AG09309 (cell line): ENCODE measurements at places on chromosomes 1 and 21.

GRCh38 chr1:152165286-152166077 lies 6.5 kb upstream of the RPTN start:
- DNase-seq, result no peak

- no peak for DNase-seq
Measured at GRCh38 chr21:28675331-28676041, 317.2 kb downstream of the LTN1 start.

DNA sequence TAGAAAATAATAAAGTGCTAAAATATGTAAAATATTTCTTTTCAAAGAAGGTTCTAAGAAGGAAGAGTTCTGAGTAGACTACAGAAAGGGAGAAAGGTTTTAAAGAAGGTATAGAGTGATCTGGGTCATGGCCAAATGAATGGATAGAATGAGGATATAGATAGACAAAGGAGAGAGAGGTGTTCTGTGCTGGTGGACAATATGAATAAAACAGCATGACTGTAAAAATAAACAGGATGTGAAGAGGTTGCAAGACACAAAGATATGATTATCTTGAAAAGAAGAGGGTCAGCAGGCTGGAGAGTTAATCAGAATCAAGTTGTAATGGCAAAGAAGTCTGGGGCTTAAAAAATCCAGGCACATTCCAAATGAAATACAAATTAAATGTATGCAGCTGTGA lies 86.7 kb upstream of the GNG4 start:
- no peak for DNase-seq

- no peak for DNase-seq
Measured at GRCh38 chr1:9822897-9823692, 670 bp downstream of the CLSTN1 start.

GRCh38 chr1:4684864-4685522 lies 30.6 kb downstream of the AJAP1 start:
- DNase-seq, result no peak

GRCh38 chr1:22379566-22379965 lies 72.1 kb upstream of the ZBTB40 start:
- peak; percentile 27 for DNase-seq

- DNase-seq, result no peak
Measured at GRCh38 chr21:40271164-40271563, 403.9 kb downstream of the PCP4 start.

GRCh38 chr21:26185021-26185420 lies 14.5 kb upstream of the APP start:
- DNase-seq, result no peak

DNA sequence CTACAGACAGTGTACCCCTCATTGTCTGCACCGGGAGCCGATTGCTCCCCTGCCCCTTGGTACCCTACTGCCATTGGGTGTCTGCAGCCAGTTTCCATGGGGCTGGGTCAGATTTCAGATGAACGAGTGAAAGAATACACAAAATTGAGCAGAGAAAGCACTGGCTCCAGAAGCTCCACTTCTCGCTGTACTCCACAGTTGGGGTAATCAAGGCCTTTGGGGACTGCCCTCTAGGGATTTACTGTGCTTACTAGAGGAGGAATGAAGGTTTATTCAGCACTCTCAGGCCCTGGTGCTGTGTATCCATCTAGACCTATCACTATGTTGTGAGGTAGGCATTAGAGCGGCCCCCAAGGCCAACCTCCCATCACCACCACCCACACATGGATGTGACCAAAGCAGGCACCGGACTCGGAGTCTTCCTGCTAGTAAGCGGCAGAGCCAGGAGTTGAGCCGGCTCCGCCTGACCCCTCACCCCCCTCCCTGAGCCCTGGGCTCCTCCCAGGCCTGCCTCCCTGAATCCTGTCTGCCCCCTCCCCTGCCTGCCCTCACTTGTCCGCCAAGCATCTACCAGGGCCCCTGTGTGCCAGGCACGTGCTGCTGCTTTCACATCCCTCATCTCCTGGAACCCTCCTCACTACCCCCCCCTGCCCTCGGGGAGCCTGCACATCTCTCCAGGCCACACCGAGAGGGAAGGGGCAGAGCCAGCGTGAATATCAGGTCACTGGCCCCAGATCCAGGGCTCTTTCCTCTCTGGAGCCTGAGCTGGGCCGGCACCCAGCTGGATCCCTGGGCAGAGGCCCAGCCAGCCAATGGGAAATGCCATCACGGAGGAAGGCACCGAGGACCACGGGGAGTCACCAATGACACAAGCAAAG lies 23.3 kb downstream of the KCNN3 start:
- DNase-seq, result no peak

DNA sequence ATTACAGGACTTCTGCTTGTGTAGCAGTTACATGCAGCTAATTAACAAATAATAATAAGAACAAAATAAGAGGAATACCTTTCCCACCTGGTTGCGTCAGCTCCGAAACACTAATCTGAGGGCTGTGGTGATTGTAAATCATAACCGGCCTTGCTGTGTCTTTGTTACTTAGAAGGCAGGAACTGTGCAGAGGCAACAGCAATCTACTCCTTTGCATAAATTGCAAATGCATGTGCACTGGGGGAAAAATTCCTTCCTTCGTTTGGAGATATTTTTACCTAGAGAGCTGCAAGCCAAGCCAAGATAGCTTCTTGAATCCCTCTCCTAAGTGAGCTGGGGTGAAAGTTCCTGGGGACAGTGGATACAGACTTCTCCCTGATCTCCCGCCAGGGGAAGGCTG lies 46.0 kb downstream of the NKAIN1 start:
- DNase-seq, result no peak

DNA sequence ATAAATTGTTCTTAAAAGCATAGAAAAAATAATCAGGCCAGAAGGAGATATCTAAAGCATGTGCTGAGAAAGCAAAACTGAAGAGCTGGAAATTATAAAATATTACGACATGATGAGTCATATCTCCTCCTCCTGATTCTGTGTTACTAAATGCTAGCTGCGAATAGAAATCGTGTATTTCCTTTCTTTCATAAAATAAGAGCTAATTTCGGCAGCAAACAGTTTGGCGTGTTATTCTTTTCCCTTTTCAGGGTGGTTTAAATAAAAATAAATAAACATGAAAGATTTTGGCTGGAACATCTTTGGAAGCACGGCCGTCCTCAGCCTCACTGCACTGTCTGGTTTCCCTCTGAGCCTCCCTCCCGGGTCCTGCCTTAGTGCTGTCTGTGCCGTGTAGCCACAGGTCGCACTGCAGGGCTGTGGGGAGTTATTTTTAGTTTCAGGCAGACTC lies 56.0 kb downstream of the ADARB1 start:
- no peak for DNase-seq

DNA sequence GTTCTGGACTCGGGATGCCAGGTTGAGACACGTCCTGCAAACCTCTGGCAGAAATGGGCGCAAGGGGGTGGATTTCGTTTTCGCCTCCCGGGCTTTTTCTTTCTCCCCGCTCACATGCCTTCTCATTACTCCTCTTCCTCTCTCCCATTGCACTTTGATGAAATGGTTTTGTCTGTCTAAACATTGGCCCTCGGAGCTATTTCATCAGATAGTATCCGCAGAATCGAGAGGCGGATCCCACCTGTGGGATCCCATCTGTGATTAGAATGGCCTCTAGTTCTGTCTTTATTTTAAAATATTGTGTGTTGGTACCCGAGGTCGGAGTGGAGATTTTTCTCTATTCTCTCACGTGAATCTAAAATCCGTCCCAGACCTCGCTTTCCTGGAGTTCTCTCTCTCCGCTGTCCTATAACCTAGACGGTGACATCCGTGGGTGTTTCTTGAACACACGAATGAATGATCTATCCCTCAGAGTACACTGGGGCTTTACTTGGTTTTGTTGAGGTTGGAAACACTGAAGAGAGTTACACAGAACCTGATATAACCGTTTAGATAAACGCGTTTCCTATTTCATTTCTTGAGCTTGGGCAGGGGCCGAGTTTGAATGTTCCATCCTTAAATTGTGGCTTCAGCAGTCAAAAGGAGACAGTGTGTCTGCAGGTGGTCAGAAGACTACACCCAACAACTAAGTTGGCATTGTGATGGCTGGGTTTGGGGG lies 2.0 kb downstream of the EDARADD start:
- DNase-seq, result no peak

DNA sequence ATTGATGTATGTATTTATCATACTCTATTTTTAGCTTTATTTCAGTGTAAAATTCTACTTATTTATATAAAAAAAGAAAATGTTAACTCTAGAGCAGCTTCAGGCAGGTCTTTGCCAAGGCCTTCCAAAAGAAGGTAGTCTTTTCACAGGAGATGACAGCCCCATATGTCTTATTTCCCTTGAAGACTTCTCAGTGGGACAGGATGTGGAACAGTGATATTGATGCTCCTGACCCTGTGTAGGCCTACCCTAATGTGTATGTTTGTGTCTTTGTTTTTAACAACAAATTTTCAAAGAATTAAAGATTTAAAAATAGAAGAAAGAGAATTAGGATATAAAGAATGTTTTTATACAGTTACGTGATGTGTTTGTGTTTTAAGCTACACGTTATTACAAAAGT lies 1593.6 kb downstream of the AMY1C start:
- DNase-seq, result no peak
